ENCODE measurements at places on chromosomes 6 and 20. TPM values are rescaled to one million over a fixed set of nuclear protein-coding genes. Genes with fewer than 3 reads are reported as not detected.
A peak's percentile ranks its signal among the peaks of the same experiment; 100 is the strongest.

Gene HSPA12B
- total RNA-seq = 2.2 TPM

Gene PCNA
- 54.8 TPM for total RNA-seq

Gene SIRT5
- total RNA-seq = 10.0 TPM

Gene RBM24
- total RNA-seq = 15.1 TPM

Gene PKIB
- total RNA-seq = not detected

Gene COX7A2
- total RNA-seq = 597 TPM

Gene RPS6KA2
- total RNA-seq = 44.7 TPM

- no peak for DNase-seq
These were observed 79.2 kb downstream of the CHD6 start for GRCh38 chr20:41538810-41539596.

GRCh38 chr6:44917430-44917829 lies 410.7 kb upstream of the RUNX2 start:
- no peak for DNase-seq

DNA sequence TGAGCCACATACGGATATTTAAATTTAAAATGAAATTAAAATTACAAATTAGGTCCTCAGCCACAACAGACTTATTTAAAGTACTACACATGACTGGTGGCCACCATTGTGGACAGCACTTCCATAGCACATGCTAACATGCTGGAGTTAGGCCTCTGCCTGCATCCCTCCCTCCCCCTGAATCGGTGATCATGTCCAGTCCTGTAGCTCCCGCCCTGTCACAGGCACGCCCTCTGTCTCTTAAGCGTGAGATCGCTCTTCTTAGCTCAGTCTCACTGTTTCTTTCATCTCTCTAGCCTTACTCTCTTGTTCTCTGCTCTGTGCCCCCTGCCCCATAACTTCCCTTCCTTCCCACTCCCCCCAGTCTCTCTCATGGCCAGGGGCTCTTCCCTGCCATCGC lies 28.9 kb downstream of the ELMO2 start:
- DNase-seq = no peak

DNA sequence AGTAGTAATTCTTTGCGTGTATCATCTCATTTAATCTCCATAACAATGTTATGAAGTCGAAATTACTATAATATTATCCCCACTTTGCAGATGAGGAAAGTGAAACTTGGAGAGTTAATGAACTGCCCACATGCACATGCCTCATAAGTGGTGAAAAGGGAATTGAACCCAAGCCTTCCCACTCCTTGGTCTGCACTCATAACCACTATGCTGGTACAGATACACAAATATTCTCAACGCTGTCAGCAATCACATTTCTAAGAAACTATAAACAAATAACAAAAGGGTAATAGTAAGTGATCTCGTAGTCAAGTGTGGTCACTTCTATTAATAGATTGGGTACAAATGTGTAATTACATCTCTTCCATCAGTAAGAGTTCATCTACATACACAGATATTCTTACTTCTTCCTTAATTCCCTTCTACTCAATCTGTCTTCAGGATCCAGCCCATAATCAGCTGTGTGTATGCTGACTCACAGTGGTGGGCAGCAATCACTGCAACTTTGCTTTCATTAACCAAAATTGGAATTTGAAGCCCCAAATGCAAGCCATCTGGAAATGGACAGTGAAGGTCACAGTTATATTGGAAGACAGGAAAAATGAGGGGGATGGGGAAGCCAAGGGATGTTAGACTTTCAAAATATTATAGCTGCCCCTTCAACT lies 6.6 kb downstream of the PRSS35 start:
- DNase-seq = no peak

- DNase-seq = no peak
These were observed 10.2 kb downstream of the PLCB4 start for GRCh38 chr20:9078826-9079731.

- no peak for DNase-seq
These were observed 127.2 kb upstream of the ECI2 start for GRCh38 chr6:4262526-4262925.

- DNase-seq = no peak
These were observed 34.6 kb upstream of the LAMA2 start for GRCh38 chr6:128848212-128848935.

DNA sequence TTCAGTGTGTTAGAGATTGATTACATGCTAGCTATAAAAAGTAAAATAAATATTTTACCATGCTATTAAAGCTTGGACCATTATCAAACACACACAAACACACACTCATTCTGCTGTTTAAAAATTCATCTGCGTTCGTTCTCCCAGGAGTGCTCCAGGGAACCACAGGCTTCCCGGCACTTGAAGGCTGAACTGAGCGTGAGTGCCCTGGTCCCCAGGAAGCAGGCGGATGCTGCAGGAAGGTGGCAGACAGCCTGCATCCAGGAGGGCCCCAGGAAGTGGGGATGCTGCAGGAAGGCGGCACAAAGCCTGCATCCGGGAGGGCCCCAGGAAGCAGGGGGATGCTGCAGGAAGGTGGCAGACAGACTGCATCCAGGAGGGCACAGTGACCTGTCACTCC lies 147.2 kb upstream of the SNX9 start:
- peak; percentile 51 for DNase-seq

GRCh38 chr6:127608554-127609270 lies 31.7 kb downstream of the C6orf58 start:
- no peak for DNase-seq

- DNase-seq = no peak
These were observed 15.3 kb downstream of the IPCEF1 start for GRCh38 chr6:154341336-154341735.

GRCh38 chr20:37890643-37891042 lies 12.3 kb upstream of the VSTM2L start:
- DNase-seq = no peak

DNA sequence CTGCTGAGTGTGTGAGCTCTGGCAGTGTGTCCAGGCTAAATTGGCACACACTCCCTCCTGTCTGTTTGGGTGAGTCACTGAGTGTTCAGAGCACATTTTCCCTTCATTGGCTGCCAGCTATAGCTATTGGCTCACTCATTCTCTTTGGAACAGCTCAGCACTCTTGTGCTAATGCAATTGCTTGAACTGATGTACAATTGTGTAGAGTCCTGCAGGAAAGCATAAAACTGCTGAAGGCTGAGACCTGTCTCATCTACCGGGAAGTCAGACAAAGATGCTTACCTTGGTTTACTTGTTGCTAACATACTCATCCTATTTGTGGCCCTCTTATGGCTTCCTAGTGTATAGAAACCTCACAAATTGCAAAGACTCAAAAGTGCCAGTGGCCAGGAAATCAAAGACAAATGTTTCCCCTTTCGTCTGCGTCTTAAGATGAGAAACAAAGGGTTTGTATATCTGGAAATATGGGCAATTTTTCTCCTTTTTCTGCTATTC lies 351.0 kb downstream of the BCKDHB start:
- DNase-seq = peak; percentile 87

DNA sequence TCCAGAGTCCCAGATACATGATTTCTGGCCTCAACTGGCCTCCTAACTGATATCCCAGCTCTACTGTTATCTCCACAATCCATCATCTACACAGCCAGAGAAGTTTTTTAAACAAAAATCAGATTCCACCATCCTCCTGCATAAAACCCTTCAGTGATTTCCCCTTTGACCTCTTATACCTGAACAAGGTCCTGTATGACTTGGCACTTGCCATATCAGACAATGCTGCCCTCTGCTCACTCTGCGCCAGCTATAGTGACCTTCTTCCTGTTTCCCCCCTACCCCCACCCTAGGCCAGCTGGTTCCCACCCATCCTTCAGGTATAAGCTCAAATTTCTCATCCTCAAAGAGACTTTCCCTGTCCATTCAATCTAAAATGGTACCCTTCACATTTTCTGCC lies 322.2 kb downstream of the PKHD1 start:
- no peak for DNase-seq

All from sigmoid colon (tissue), 7 donors.